ENCODE measurements at places on chromosomes 2 and 18.
A peak's percentile ranks its signal among the peaks of the same experiment; 100 is the strongest.

GRCh38 chr2:126413079-126413478, 242.9 kb upstream of the GYPC start:
- DNase-seq: no peak

- no peak for DNase-seq
Measured at GRCh38 chr2:238873381-238873801, 25.5 kb downstream of the TWIST2 start.

- DNase-seq: no peak
Measured at GRCh38 chr2:98538280-98539041, 69.9 kb downstream of the COA5 start.

- DNase-seq: no peak
Measured at GRCh38 chr2:19351899-19352697, 6.3 kb downstream of the OSR1 start.

- DNase-seq: no peak
Measured at GRCh38 chr2:149908726-149909683, 321.4 kb upstream of the MMADHC start.

- no peak for DNase-seq
Measured at GRCh38 chr18:7684966-7685365, 117.8 kb downstream of the PTPRM start.

DNA sequence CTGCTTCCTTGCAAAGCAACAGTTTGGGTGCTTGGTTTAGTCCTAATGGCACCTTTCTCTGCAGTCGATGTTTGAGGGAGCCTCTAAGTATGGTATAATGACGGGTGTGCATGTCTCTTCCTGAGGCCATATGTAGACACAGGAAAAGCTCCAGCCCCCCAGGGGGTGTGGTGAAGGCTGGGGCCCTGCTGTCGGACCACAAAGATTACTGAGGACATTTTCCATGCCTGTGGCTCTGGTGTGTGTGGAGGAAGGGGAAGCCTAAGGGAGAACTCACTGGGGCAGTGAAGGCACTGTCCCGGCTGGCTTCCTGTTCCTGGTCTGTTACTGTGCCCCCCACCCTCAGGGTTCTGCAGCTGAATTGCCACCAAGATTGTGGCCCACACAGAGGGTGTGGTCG, 187.1 kb downstream of the FHOD3 start:
- DNase-seq: no peak

GRCh38 chr2:33208400-33208799, 261.6 kb downstream of the LTBP1 start:
- DNase-seq: no peak

DNA sequence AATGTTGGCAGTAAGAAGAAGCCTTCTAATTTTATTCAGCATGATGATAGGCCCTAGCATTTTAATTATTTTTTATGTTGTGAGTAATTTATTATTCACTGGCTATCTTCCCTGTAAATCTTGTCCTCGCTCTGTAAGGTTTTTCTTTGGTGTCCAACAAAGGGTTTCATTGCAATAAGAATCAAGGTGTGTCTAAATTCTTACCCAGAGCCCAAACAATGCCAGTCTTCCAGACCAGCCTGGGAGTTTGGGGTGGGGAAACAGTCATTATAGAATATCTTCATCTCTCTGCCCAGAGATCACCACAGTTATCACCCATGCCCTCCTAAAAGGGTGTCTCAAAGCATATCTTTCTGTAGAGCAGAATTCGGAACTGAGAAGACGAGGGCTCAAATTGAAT, at the start of gene DSG4:
Gene DSG4 (plus strand): TSS at position 301 of the 400 bp plus-strand sequence. CDS start 135 bp downstream, outside the sequence.
- DNase-seq: no peak

GRCh38 chr18:59061914-59062642, 77.6 kb upstream of the SEC11C start:
- no peak for DNase-seq

DNA sequence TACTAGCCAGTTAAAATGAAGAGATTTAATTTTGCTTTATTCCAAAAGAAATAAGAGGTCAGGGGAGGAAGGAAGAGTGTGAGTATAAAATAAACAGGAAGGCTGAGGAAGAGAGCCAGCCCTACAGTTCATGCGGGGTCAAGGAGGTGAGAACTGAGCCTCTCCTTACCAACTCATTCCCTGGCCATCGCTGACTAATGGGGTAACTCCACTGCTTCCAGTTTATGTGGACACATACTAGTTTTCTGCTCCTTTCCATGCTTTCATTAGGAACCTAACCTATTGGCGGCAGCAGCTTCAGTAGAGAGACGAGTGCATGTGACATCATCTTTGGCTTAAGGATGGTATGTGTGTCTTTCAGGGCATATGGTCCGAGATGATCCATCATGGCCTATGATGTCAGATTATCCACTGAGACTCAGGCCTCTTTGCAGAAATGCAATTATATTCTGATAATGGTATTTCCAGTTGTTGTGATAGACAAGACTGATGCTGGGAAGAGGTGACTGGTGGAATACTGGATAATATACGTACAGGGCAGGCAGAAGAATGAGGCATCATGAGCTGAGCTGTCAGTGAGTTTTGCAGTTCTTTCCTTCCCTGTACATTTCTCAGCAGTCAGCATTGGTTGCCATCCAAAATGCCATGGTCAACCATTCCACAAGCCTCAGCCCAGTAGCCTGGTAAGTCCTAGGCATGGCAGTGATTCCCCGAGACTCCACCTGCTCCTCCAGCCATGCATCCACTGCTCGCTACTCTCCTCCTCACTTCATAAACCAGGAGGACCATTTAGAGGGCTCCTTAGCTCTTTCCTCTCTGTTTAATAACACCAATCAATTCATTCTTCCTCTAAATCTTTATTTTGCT, 184.6 kb upstream of the OSR1 start:
- no peak for DNase-seq

- no peak for DNase-seq
Measured at GRCh38 chr18:3321133-3321812, 59.3 kb downstream of the MYL12B start.

- no peak for DNase-seq
Measured at GRCh38 chr2:164485541-164485940, 135.7 kb downstream of the GRB14 start.

GRCh38 chr2:101899871-101900270, 91.9 kb upstream of the IL1R2 start:
- DNase-seq: no peak

DNA sequence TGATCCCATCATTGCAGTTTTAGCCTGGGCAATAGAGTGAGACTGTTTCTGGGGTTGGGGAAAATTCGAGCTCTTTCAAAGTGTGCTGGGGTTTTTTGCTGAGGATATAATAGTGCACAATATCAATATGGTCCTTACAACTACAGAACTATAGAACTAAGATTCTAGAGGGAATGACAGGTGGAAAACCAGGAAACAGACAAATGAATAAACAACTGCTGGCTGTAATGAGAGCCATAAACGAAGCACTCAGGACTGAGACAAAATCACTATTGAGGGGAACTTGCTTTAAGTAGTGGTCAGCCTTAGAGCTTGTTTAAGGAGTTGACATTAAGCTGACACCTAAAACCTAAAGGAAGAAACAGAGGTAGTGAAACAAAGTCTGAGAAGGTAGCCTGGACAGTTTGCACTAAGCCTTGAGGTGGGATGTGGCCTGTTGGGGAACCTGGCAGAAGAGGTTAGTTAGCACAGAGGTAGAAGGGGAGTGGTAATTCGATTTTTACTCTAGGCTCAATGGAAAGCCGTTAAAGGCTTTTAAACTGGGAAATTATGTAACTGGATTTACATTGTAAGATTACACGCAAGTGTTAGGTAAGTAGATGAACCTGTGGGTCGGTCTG, 33.8 kb downstream of the LCLAT1 start:
- DNase-seq: no peak

DNA sequence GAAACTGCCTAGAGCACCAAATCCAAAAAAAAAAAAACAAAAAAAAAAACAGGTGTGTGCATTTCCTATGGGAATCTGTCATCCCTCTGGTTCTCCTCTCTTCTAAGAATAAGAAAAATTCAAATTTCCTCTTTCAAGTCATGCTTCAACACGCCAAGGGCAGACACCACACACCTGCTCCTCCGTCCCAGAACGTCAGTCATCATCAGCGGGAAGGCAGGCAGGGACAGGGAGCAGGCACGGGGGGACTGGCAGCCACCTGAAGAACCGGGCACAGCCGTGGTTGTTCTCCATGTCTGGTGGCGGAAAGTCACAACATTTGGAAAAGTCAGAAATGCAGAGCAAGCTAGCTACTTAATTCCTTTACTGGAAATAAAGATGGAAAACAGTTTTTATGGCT, 214.8 kb downstream of the IKZF2 start:
- no peak for DNase-seq

- no peak for DNase-seq
Measured at GRCh38 chr2:1670636-1671035, 73.7 kb downstream of the PXDN start.

GRCh38 chr2:8418721-8419120, 263.1 kb upstream of the ID2 start:
- no peak for DNase-seq

- DNase-seq: no peak
Measured at GRCh38 chr2:138238908-138239307, 262.7 kb upstream of the SPOPL start.

DNA sequence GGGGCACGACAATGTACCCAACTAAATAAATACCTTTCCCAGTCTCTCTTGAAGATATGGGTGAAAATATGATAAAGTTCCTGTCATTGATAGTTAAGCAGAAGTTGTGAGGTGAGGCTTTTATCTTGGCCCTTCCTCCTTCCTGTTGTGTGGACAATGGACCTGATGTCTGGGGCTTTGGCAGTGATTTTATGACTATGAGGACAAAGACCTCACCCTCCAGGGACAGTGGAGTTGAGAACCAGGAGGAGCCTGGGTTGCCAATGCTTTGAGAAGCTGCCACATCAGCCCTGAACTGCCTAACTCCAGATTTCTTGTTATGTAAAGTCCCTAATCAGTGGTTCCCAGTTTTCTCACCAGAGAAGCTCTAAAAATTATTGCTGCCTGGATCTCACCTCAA, 20.8 kb upstream of the MGAT4A start:
- DNase-seq: no peak

DNA sequence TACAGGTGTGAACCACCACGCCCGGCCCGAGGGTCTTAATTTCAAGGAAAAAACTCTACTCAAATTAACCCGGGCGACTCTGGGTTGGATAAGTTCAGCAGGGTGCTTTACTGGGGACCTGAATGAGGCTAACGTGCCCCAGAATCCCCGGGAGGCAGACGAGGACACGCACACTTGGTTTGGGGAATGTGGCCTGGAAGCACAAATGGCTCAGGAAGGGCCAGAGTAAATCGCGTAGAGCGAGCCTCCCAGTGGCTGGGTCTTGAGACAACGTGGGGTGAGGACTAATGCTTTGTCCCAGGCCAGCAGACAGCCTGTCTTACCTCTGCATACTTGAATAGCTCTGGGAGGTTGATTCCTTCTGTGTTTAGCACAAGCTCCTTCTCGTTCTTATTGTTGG, 75.8 kb downstream of the POLR1A start:
- no peak for DNase-seq

DNA sequence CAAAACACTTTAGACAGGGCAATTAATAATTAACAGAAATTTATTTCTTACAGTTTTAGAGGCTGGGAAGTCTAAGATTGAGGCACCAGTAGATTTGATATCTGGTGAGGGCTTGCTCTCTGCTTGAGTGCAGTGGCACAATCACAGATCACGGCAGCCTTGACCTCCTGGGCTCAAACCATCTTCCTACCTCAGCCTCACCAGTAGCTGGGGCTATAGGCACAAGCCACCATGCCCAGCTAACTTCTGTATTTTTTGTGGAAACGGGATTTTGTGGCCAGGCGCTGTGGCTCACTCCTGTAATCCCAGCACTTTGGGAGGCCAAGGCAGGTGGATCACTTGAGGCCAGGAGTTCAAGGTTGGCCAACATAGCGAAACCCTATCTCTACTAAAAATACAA, 29.0 kb upstream of the ACVR1 start:
- no peak for DNase-seq

DNA sequence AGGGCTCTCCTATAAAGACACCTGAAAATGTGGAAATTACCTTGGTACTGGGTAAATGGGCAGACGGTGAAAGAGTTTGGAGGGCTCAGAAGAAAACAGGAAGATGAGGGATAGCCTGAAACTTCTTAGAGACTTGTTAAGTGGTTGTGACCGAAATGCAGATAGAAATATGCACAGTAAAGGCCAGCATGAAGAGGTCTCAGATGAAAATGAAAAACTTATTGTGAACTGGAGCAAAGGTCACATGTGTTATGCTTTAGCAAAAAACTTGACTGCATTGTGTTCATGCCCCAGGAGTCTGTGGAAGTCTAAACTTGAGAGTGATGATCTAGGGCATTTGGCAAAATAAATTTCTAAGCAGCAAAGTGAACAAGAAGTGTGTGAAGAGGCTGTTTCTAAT, 137.1 kb downstream of the CBLN2 start:
- no peak for DNase-seq

GRCh38 chr2:195495351-195495750, 161.7 kb upstream of the SLC39A10 start:
- no peak for DNase-seq

DNA sequence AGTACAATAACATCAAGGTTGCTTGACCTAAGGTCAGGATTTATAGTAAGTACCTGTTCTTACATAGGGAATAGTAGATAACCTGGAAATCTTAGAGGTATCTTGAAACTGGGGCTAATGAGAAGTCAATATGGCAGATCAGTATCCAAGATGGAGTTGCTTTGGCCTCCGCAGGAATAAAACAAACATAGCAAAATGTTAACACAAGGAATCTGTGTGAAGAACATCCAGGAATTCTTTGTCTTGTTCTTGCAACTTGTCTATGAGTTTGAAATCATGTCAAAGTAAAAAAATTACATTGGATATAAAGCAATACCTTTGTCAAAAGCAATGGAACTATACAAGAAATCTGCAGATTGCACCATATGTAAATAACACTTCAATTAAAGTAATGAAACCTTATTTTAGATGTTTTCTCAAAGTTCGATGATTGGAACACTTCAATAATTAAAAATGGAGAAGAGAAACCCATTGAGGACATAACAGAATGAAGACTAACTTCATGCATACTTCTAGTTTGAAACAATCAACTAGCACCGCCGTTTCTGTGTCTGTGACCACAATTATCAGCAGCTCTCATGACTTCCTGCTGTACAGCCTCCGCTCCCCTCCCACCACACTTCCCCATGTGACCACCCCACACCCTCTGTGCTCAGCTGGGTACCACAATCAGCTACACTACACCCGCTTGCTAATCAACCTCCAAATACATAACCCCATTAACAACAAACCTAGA, 27.6 kb downstream of the C2orf76 start:
- DNase-seq: peak; percentile 9

- no peak for DNase-seq
Measured at GRCh38 chr2:157441072-157441454, 2.8 kb downstream of the CYTIP start.

DNA sequence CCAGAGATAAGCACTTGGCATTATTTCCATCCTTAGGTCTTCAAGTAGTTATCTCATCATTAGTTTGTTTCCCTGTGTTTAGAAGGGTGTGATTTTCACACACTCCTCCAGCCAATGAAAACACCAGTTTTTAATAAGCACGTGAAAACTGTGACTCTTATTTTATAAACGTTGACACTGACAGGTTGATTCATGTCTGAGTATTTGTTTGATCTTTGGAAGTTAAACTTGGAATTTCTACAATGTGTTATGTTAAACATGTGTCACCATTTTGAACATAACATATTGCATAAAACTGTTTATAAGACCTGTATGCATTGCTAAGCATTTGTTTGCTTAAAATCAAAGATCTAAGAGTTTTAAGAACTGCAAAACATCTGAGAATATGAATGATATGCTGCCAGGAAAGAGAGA, 27.6 kb downstream of the SLC40A1 start:
- no peak for DNase-seq

- DNase-seq: no peak
Measured at GRCh38 chr2:119174993-119175347, 16.4 kb upstream of the C1QL2 start.

- DNase-seq: no peak
Measured at GRCh38 chr2:220915092-220915623, 656.9 kb downstream of the EPHA4 start.

GRCh38 chr2:233989221-233989858, 61.2 kb upstream of the SPP2 start:
- DNase-seq: no peak
